ENCODE measurements at places on chromosomes 4 and X.

DNA sequence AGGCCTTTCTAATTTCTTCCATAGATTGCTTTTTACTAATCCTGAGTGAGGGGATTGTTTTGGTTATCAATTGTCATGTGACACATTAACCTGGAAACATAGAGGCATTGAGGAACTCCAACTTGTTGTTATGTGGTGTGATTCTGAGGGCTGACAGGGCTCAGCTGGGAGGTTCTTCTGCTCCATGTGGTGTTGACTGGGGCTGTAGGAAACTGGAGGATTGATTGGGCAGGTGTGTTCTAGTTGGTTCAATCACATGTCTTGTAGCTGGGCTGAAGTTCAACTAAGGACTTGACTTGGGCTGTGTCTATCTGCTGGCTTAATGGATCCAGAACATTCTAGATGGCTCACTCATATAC, 10.8 kb upstream of the CRLF2 start:
- no peak for DNase-seq

DNA sequence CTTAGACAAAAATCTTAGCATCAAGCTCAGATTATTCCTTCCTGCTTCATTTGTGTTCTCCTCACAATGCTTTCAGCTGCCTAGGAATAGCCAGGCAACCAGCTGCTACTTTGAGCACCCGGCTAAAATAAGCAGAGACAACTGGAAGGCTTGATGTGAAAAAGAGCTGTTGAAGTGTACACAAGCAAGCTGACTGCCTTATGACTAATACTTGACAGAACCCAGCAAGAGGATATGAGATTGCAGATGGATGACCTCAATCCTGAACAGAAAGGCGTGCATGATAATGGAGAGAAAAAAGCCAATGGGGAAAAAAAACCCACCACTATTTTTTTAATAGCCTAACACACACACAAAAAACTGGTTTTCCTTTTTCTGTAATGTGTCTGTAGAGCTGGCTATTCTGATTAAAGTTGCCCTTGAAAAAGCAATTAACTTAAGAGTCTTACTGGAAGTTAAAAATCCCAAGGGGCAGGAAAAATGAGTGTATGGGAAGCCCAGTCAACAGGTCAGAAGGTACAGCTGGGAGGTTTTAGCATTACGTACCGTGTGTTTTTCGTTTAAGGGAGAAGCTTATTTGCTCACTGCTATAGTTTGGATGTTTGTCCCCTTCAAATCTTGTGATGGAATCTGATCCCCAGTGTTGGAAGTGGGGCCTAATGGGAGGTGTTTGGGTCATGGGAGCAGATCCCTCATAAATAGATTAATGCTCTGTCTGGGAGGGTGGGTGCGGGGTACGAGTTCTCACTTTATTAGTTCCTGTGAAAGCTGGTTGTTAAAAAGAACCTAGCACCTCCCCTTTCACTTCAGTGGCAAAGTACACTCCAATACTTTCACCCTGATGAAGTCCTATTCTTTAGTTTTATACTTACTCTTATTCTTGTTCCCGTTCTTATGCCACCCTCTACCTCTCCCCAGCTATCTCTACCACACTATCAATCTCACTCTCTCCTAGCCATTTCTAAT, 37.1 kb upstream of the HERC6 start:
- DNase-seq, result no peak

GRCh38 chr4:168433571-168433970, 46.7 kb downstream of the DDX60L start:
- no peak for DNase-seq

DNA sequence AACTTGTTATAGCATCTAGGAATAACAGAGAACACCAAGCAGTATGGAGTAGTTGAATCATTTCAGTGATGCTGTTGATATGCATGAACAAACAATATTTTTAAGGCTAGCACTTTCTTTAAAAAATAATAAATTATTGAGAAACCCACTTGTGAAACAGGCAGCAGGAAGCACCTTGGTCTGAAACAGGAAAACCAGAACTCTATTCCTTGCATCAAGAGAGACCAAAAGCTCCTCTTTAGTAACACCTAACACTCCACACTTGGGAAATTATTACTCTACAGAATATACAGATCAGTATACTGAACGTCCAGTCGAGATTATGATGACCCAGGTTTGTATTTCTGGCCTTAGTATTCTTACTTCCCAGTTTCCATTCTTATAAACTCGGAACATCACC, 129.0 kb downstream of the ARAP2 start:
- no peak for DNase-seq

GRCh38 chr4:128821151-128821550, 11.7 kb downstream of the JADE1 start:
- DNase-seq, result no peak

- no peak for DNase-seq
Measured at GRCh38 chr4:85147481-85148076, 181.1 kb upstream of the WDFY3 start.

DNA sequence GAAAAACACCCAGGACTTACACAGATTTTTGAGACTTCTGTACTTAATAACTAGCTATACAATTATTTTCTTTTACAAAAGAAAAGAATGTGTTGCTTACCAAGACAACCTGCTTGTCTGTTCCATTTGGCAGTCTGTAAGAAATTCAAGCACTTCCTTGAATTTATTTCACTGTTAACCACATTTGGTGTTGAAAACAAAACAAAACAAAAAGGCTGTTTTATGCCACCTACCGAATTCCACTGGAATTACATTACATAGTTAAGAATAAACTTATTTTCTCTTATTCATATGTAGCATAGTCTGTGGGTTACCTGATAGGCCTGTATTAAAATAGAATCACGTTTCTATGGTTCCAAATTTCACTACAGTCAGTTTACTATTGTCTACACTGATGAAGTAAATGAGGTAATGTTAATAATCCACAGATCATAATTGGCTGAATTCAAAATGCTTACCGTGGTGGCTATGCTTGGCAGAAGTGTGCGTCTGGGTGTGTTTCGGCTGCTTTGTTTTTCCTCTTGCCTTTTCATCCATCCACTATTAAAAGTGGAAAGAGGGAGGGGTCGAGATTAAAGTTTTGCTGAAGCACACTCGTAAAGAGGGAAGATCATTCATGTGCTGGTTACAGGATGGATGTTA, at the start of gene TLR1:
TSS of gene TLR1 (minus strand) at position 138 of the 642 bp plus-strand sequence. CDS start 5,960 bp downstream, outside the sequence.
- no peak for DNase-seq

DNA sequence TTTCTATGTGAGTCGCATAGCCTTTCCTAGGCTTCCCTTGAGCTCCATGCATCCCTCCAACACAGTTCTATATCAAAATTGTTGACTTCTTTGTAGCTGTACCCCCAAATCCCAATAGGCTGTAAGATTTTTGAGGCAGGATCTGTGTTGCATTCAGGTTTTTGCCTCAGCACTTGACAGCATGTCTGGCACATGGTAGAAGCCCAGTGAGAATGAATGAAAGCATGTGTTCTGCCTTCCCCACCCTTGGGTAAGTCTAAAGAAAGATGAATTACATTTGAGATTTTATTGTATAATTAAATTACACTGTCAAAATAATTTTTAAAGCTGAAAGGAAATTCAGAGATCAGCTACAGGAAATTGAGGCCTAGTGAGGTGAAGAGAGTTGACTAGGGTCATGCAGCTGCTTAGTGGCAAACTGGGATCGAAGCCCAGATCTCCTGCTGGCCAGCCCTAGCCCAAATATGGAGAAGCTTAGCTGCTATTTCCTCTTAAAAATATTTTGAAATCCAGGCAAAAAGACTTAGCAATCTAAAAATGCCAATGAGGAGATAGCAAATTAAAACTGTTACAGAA, 122.5 kb downstream of the SPATA18 start:
- DNase-seq, result no peak
